Erythroblast (primary cell): ENCODE measurements at places on chromosomes 1 and 21.
A peak's percentile ranks its signal among the peaks of the same experiment; 100 is the strongest.

DNA sequence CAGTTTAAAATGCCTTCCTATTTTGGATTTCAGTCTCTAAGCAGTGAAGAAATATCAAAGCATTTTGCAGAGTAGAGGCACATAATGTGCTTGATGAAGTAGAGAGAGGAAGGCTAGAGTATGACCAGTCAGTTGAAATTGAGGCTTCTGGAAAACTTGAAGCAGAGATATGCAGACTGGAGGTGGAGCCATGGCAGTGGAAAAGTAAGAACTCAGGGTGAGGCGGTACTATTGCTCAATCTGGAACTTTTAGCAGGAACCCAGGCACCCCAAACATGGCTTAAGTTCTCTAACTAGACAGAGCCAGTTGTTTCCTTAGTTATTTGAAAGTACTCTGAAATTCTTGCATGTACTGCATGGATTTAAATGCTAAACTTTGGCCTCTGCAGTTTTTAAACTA is 288.6 kb downstream of the HHAT start:
- no peak for DNase-seq

GRCh38 chr1:53588053-53588779 is 129.0 kb downstream of the DMRTB1 start:
- no peak for DNase-seq

DNA sequence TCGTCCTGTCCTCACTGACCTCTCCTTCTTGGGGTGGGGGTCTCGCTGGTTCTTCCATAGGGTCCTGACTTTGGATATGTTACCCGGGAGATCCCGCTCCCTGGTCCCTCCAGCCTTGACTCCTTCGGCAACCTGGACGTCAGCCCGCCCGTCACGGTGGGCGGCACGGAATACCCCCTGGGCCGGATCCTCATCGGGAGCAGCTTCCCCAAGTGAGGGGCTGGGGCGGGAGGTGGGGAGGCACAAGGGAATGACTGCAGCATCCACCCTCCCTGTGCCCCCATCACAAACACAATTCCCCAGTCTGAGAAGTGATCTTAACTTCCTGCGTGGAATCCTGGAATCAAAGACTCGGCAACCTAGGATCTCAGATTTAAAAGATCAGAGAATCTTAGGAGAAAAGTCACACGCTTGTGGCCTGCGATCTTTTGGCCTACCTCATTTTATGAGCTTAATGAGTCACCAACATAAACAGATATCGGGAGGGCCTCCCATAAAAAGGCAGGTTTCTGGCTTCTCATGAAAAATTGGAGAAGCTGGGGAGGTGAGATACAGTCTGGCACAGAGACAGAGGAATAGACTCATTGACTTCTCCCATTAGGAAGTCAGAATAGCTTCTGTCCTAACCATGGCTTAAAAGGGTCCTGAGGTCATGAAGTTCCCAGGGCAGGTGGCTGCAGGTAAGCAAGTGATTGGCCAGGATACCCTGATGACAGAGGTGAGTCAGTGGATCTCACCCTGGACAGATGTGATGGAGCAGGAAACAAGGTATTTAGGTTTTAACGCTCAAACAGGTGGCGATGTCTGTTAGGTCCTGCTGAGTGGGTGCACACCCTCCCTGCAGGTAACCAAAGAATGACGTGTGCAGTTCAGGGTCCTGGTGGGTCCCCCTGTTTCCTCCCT is 15.9 kb upstream of the PADI3 start:
- no peak for DNase-seq

- DNase-seq, result peak; percentile 81
Observed at GRCh38 chr21:46457801-46458314, 833 bp upstream of the DIP2A start.

DNA sequence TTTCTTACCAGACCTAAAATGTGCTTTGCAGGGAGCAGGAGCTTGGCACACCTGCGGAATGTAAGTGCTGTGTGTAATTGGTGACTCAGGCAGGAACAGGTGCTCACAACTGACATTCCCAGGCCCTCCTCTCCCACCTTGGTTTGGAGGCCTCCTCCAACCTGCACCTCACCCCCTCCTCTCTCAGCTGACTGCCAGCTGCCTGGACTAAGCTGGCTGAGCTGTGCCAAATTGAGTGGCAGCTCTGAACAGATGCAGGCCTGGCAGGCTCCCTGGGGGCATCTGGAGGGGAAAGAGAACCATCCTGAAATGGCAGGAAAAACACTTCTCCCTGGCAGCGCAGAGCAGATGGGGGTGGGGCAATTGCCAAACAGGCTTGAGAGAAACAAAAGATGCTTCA is 91.7 kb upstream of the PGBD5 start:
- no peak for DNase-seq
